Activated T-cell treated with anti-CD3 and anti-CD28 coated beads, Interleukin-2, amount 50 U/mL, for 24 hours (primary cell): ENCODE measurements at places on chromosomes 2 and 18.

DNA sequence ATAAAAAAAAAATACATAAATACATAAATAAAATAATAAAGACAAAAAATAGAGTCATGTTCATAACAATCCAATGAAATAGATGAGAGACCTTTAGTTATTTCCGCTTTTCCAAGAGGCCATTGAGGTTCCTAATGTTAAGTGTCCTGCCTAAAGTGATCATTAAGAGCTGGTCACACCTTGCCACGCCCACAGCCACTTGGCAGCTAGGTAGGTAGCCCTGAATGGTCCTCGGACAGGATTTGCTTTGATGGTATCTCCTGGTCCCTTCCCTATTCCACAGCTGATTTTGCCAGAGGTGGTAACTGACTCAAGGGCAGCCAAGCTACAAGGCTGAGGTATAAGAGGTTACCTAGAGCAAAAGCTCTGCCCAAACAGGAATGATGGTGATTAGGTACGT is 24.5 kb upstream of the TANC1 start:
- no peak for DNase-seq

GRCh38 chr2:71530641-71531332 is 77.4 kb downstream of the DYSF start:
- no peak for DNase-seq

- no peak for DNase-seq
Observed at GRCh38 chr2:110770959-110771431, 38.6 kb downstream of the ACOXL start.

DNA sequence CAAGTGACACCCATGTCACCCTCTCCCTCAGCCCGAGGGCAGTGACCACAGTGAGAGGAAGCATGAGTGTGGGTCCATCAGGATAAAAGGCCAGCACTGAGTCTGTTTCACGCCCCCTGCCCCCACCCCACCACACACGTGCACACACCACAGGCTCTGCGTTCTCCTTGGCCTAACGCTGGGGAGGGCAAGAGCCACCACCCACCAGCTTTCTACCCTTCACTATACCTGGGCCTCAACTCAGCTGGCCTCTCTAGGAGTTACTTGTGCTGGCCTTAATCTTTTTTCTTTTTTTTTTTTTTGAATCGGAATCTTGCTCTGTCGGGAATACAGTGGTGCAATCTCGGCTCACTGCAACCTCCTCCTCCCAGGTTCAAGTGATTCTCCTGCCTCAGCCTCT is 140.5 kb downstream of the ZFP36L2 start:
- DNase-seq = no peak

DNA sequence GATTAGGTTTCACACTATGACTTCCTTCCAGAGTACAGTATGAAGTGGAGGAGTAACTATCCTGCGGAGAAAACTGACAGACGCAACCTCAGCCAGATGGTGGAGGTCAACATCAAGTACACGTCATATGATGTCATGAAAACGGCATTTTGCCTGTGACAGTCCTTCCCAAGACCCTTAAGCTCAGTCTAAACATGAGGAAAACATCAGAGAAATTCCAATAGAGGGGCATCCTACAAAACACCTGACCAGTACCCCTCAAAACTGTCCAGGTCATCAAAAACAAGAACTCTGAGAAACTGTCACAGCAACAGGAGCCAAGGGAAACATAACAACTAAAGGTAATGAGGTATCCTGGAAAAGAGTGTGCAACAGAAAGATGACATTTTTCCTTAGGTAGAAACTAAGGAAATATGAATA is 1.7 kb downstream of the RNU4ATAC start:
- DNase-seq = no peak

GRCh38 chr18:78979730-78980278 is at the start of gene SALL3:
Gene SALL3, plus strand, starts transcription at chr18:78979818. Its CDS starts 457 bp downstream, at chr18:78980275.
- no peak for DNase-seq

DNA sequence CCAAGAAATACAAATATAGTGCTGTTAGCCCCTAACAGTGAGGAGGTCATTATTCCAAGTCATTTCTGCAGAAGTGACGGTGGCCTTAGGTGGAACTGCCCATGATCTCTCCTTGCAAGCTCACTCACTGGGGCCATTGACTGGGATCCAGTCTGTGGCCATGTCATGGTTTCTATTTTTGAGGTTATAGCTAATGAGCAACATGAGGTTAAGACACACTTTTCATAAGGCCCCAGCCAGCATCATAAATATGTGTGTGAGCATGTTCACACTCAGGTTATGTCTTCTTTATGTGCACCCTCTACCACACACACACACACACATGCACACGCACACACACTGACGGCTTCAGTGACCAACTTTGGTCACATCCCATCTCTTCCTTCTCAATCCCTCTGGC is 484 bp downstream of the AFF3 start:
- DNase-seq = no peak

DNA sequence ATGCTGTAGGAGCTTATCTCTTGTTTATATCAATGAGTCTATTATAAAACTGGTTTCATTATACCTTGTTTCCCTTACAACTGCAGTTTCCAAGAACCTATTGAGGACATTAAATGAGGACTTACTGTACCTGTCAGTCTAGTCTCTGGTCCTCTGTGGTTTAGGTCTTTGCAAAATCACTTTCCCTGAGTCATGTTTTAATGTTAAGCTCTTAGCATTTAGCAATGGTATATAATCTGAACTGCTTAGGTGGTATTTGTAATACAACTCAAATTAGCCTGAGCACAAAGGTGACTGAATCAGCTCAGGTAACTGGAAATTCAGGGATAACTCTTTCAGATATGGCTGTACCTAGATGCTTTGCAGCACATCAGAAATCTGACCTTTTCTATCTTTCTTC is 418.3 kb upstream of the SPRED2 start:
- no peak for DNase-seq

DNA sequence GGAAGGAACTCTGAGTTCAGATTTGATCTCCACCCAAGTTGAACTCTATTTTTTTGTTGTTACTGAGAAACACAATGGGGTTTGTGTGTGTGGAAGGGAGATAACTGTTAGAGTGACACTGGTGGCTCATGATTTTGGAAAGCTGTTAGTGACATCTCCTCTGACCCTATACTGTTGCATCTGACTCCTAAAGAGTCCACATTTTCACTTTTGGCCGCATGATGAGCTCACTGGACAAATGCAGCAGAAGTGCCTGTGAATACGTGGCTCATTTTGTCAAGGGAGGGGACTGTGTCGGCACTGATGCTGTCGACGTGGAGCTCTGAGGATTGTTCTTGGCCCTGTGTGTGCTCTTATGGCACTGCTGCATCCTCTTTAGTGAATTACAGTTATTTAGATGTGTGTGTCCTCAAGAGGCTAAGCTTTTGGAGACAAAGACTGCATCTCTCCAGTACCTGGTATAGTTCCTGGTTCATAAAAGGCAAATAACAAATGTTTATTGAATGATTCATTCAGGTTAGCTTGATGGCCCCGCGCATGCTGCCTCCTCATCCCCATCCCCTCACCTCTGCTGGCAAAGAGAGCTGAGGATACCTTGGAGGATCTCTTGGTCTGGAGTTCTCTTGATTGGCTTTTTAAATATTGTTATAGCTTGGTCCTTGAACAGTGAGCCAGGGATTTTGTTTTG is 135.4 kb downstream of the PHLPP1 start:
- DNase-seq = no peak

DNA sequence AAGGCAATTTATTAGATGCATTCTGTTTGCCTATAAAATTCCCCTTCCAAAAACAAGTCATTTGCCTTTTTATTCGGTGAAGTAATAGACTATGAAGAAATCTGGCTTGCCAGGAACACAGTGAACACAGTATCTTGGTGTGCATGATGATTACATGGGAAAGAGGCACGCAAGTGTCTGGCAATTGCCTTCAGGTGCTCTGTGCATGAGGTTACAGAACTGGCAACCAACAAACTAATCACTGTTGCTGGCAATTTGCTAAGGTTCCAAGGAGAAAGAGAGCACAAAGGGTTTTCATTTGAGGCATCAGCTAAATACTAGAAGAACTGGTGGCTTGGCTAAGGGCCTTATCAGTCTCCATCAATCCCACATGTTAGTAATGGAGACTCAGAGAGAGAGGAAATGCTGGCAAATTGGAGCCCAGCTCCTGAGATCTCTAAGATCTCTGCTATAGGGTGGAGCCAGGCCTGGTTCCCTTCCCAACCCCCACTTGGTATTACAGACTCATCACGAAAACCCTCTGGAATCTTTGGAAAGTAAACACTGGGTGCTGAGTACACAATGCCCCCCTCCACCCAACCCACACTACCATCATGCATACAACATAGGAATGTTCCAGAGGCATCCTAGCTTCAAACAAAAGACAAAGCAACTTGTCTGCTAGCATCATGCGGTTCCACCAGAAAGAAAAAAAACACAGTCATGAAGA is 10.4 kb downstream of the RNF152 start:
- no peak for DNase-seq

- DNase-seq = no peak
Observed at GRCh38 chr2:237202288-237203030, 116.8 kb downstream of the COPS8 start.

DNA sequence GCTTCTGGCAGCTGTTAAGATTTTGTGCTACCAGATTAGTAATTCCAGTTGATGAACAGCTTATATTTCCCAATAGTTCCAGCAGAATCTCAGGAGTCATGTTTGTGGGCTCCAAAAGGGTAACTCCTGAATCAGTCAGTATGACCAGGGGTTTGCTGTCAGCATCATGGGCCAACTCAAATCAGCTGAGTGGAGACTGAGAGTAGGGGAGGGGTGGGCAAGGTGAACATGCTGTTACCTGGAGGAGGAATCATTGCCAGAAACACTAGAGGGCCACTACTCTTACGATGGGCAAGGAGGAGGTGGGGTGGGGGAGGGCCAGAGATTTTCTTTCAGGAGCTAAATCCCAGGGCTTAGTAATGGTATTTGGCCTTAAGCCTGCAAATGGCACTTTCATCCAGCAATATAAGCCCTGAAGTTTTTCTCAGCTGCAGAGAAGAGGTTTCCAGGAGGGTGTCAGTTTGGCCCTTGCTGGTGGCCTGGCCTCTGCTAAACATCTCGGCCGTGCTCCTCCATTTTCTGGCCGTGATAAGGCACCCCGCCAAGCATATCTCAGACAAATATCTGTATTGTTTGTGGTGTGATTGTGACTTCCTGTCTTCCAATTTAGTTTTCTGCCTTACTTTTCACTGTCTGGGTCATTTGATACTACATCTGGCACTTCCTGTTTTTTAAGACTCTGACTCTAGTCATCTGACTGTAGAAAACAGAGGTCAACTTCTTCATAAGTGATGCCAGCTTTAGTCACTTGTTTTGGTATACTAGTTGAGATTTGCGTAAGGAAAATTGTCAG is 120.5 kb upstream of the CXCR4 start:
- peak; percentile 56 for DNase-seq

GRCh38 chr2:134581877-134582546 is 136.8 kb downstream of the TMEM163 start:
- DNase-seq = no peak

- no peak for DNase-seq
Observed at GRCh38 chr2:180307096-180307495, 300.0 kb upstream of the CWC22 start.

DNA sequence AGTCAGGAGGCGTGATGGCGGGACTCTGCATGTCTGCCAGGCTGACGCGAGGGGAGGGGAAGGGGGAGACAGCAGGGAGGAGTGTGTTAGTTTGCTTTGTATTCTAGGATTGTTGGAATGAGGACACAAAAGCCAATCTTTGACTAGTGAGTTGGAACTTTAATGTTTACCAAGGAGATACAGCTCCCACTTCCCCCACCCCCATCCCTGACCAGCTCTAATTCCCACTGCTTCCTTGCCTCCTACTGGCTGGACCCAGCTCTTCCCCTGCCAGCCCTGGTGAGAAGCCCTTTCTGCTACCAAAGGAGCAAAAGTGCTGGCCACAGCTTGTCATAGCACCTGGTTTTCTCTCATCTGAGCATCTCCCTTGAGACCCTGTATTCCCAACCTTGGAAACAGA is 84.5 kb downstream of the CELF4 start:
- DNase-seq = no peak

DNA sequence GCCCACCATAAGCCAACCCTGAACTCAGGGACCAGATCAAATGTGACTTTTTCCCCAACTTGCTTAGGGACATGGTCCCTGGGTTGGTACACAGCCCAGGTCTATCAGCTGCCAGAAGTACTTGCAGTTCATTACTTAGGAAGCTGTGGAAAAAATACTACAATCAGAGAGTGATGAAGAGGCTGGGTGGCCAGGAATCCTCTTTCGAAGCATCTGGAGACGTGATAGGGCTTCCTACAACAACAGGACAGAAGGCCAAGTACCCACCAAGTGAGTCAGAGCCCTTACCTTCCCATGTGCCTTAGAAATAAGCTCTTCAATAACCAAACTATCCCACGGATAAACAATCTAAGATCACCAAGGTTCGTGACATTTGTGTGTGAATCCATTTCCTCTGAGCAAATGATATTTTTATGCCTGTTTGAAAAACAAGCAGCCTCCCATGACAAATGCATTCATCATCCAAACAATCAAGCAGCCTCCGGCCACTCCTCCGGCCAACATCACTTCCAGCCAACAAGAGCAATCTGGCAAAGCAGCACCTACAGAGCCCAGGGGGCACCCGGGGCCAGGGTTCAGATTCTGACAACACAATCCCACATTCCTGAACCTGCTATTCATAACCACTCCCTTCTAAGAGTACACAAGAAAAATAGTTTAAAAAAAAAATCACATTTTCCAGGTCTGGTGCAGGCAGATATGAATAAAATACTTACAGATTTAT is 26.4 kb downstream of the TBC1D8 start:
- DNase-seq = no peak

GRCh38 chr2:189916651-189917050 is 132.4 kb downstream of the PMS1 start:
- no peak for DNase-seq

DNA sequence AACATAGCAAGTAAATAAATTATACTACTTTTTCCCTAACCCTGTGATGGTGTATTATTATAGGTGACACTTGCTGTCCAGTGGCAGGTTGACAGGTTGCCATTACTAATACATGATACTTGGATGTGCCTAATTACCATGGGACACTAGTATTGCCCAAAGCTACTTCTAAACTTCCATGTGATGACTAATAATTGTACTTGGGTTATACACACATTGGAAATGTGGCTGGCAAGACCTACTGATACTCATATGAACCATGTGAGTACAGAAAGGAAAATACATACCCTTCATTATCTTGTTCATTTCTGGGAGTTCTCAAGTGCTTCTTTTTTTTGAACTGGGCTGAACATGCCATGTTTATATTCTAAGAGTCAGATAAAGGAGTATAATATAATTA is 156.4 kb downstream of the IKZF2 start:
- no peak for DNase-seq
